ENCODE measurements at places on chromosomes 11 and 22.

- DNase-seq = no peak
These were observed 729.8 kb upstream of the ANO3 start for GRCh38 chr11:25602149-25602548.

DNA sequence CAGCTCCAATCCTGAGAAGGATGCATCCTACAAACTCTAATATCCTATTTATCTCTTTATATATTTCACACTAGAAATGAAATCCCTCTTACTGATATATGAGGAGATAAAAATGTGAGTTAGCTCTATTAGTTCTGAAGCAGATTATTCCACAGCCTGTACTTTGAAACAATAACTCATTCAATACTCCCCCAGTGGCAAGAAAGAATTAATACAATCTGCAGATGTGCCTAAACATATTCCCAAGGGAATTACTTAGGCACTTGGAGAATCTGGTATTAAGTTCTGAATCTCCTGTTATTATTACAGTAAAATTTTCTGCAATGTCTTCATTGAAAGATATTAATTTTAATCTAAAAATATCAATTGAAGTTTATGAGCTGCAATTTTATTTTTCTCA is 59.4 kb downstream of the DDI1 start:
- no peak for DNase-seq

DNA sequence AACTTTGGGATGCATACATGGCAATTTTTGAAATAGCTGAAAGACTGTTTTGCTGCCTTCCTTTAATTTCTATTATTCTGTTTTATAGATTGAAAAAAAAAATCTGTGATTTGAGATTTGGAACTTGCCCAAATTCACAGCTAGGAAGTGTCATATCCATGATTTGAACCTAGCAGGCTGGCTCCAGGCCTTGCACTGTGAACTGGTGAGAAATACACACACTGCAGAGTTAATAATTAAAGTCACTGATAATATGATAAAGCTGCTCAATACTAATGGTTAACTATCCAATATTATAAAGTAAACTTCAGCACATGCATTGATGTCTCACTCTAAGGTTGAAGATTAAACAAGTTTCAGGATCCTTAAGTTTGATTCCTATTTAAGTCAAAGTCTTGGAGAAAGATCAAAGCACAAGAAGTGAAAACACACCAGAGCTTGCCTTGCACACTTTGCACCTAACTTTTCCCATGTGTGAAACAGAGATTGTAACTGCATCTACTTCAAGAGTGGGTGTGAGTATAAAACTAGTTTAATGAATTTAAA is 150.6 kb upstream of the CCDC179 start:
- no peak for DNase-seq

DNA sequence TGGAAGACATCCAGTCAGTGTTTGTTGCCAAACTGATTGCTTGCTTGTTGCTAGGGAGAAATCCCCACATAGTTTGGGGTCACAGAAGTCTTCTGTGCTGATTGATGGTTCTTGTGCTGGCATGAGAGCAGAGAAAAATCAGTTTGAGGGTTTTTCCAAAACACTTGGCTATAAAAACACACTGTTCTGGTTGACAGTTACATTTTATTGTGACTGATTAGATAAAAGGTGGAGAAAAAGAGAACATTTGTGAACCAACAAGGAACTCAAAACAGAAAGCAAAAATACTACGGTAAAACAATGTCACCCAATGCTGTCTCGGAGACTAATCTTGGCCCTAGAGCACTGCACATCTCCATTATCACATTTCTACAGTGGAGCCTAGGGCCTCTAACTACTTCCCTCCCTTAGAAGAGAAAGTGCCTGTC is 14.4 kb upstream of the EIF4G2 start:
- DNase-seq = no peak

- DNase-seq = no peak
These were observed 239.0 kb upstream of the PDGFD start for GRCh38 chr11:104402812-104403521.

GRCh38 chr11:107999759-108000455 is 8.8 kb upstream of the CUL5 start:
- no peak for DNase-seq

GRCh38 chr11:67594480-67594879 is 10.9 kb downstream of the GSTP1 start:
- DNase-seq = no peak

Measured in SHP77 treated with DMSO at 0.1 percent for 48 hours (cell line).